ENCODE measurements at places on chromosomes 3 and 15.

DNA sequence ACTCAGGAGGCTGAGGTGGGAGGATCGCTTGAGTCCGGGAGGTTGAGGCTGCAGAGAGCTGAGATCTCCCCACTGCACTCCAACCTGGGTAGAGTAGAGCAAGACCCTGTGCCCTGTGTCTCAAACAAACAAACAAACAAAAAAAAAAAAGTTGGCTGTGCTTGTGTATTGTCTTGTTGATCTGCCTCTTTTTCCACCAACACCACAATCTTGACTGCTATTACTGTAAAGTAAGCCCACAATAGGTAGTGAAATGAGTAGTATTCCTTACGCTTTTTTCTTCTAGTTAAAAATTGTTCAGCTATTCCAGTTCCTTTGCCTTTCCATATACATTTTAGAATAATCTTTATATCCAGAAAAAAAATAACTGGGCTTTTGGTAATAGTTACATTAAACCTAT lies 35.5 kb downstream of the PTH1R start:
- no peak for DNase-seq

- no peak for DNase-seq
Measured at GRCh38 chr3:140384876-140385275, 293.0 kb upstream of the TRIM42 start.

DNA sequence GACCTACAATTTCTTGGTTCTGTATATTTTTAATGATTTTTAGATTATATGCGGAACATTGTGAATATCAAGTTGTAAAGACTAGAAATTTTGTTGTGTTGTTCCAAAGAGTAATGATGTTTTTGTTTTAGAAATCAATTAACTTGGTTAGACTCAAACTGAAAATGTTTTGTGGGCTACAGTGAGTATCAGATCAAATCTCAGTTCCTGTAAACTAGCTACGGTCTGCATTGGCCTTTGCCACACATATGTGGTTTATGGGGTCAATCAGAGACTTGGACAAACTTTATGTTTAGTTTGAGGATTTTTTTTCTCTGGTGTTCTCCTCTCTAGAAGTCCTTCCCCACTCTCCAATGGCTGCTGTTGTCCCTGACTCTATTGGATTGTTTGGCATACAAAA lies 308.0 kb upstream of the THRB start:
- DNase-seq, result no peak

DNA sequence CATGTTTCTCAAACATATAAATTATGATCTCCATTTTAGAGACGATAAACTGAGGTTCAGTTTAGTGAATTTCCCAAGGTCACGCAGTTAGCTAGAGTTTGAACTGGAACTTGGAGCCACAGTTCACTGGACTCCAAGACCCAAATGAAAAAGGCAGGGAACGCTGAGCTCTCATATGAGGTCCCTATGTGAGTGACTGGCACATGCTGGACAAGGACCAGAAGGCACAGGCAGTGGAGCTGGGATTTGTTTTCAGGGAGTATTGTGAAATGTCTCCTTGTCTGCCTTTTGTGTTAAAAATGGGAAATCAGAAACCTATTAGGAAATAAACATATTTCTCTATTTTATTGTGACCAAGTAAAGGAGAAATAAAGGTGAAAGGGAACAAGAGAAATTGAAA lies 63.5 kb downstream of the MESD start:
- DNase-seq, result no peak

DNA sequence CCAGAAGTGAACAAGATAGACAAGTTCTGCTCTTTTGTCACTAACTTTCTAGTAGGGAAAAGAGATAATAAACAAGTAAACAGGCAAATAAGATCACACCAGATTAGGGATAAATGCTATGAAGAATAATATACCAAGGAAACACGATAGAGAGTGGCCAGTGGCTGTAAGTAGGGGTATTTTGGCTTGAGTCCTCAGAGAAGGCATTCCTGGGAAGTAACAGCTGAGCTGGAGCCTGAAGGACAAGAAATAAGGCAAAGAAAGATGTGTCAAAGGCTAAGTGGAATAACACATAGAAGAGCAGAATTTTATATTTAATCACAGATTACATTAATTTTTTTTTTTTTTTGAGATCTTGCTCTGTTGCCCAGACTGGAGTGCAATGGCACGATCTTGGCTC lies 366.2 kb downstream of the ZIC1 start:
- no peak for DNase-seq

All from iPS DF 6.9 (cell line).